Astrocyte (in vitro differentiated cells and primary cell): ENCODE measurements at places on chromosomes 12 and 14.

- DNase-seq: no peak
These were observed 1224.1 kb upstream of the SEL1L start for GRCh38 chr14:82757776-82758175.

DNA sequence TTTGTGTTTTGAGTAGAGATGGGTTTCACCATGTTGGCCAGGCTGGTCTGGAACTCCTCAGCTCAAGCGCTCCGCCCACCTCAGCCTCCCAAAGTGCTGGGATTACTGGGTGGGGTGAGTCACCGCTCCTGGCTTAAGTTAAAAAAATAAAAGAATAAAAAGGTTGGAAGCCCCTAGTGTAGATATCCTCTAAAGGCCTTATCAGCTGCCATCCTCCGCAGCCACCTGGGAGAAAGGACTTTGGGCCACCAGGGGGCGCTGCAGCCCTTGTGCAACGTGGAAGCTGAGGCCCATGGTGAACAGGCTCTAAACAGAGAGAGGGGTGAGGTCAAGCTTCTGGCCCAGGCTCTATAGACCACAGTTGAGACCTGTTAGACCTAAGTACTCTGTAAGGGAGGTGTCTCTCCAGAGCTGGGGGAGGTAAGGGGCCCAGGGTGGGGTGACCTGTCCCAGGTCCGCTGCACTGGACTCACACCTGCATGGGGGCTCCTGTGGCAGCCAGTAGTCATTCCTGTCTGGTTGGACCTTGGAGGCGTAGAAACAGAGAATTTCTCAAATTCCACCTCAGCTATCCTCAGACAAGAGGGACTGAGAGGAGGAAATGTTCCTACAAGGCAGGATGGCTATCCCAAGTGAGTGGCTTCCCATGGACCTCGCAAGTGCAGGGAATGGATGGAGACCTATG is 14.0 kb upstream of the RACGAP1 start:
- peak; percentile 59 for DNase-seq

DNA sequence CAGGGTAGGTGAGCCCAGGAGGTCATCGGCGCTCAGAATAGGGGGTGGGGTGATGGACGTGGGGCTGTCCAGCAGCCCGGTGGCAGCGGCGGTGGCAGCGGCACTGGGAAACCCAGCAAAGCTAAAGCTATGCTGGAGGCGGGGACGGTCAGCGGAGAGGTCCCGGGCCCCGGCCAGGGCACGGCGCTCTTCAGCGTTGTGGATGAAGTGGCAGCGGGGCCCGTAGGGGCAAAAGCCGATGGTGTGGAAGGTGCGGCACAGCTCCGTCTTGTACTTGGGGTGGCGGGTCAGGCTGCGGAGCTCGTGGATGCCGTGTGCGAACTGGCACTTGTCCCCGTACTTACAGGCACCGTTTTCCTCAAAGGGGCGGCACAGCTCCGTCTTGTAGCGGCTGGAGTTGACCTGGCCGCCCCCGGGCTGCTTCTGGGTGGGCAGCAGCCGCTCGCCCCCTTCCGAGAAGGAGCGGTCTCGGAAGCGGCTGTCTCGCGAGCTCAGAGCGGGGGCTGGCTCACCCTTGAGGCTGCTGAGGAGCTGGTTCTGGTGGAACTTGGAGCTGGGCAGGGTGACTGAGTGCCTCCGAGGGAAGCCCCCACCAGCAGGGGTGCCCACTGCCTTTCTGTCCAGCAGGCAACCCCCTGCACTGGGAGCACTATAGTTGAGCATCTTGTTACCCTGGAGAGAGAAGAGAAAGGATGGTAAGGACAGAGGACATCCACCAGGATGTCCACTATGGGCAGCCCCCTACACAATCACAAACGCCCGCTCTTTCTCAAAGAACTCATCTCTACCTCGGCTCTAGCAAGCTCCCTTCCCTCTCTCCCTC is 2.8 kb downstream of the ZFP36L1 start:
- DNase-seq: no peak

DNA sequence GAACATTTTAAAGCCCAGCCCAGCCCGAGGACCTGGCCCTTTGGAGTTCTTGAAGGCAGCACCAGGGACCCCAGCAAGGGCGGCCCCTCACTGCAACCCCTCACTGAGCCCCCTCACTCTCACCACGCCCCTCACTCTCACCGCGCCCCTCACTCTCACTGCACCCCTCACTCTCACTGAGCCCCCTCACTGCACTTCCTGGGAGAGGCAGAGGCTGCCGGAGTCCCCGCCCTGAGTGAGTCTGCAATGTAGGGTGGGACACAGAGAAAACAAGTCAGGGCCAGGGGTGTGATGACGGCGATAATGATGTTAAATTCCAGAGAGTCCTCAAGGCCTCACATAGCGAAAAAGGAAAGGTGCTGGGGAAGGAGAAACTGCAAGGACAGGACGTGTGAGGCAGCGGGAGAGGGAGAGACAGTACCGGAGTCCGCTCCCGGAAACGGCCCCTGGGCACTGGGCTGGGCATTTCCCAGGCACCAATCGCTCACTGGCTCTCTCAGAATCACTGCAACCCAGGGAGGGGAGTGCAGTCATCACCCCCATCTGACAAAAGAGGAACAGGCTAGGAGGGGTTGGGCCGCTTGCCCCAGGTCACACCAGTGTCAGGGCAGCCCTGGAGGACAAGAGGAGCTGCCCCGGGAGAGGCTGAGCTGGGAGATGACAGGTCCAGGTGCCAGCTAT is 24.9 kb downstream of the CCDC88C start:
- no peak for DNase-seq

GRCh38 chr12:90229407-90230170 is 521.0 kb upstream of the ATP2B1 start:
- DNase-seq: peak; percentile 15

- no peak for DNase-seq
These were observed 21.3 kb downstream of the BCL11B start for GRCh38 chr14:99250636-99251208.

DNA sequence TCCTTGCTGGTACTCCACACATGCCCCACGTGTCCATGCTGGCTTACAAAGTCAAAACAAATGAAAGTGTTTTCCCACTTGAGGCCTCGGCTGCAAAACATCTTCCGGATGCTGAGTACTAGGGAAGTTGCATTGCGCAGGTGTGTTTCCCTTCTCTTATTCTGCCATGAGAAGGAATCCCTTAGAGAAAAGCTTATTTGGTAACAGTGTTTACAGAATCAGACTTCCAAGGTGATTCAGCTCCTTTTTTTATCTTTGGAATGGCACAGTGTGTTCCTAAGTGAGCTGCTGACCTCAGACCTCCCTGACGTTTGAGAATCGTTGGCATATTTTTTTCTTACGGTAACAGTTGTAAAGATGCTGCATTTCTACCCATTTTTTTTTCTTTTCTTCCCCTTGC is 211.3 kb downstream of the ESR2 start:
- DNase-seq: no peak
